ENCODE measurements at places on chromosomes 12 and 14.

DNA sequence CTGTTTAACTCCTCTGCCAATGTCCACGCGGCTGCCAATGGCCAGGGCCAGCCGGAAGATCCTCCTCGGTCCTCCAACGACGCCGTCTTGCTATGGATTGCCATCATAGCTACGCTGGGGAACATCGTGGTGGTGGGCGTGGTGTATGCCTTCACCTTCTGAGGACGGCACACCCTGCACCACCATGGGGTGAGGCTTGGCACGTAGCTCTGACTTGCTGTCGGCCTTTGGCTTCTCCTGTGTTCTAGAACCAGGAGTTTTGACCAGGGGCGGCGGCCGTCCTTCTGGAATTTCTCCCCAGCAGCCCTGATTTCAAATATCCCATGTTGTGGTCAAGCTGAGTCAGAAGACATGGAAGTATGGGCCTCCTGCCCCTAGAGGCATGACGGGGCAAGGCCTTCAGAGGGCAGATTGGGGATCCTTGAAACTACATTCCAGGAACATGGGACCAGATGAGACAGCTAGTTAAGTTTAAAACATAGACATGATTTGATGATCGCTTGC, 47.5 kb downstream of the C14orf132 start:
- no peak for DNase-seq

- no peak for DNase-seq
These were observed 53.7 kb downstream of the SYT1 start for GRCh38 chr12:78918268-78918667.

GRCh38 chr14:77542421-77543239, 44.0 kb upstream of the ISM2 start:
- no peak for DNase-seq

DNA sequence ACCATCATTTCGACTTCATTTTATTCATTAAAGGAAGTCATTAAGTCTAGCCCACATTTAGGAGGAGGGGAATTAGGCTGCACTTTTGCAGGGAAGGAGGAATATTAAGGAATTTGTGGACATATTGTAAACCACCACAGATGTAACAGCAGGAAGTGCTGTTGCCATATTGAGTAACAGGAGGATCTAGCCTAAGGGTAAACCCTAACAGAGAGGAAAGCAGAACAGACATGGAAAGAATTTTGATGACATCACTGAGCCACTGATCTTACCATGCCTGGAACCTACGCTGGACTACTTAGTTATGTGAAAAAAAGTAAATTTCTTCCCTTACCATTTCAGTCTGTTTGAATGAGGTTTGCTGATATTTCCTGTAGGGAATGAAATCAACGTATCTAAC, 100.7 kb upstream of the ATF7IP start:
- DNase-seq, result no peak

DNA sequence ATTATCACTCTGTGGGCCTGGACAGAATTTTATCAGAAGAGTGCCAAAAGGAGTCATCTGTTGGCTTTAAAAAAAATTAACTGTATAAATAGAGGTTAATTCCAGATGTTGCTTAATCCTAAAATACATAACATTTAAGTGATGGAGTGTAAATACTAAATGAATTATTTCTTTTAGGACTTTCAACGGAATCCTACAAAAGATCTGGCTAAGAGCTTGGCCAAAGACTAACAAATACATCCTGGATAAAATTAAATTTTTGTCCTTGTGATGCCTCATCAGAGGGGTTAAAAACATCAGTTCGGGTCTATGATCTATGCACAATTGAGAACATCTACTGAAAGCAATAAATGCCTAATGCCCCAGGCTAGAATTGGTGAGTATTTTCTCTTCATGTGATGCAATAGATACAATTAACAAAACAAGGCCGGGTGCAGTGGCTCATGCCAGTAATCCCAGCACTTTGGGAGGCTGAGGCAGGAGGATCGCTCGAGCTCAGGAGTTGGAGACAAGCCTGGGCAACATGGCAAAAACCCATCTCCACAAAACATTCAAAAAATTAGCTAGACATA, 49.8 kb upstream of the RAP1B start:
- DNase-seq, result no peak

- no peak for DNase-seq
These were observed 4.7 kb upstream of the EPYC start for GRCh38 chr12:91009319-91009950.

- DNase-seq, result no peak
These were observed 2.1 kb downstream of the NOXRED1 start for GRCh38 chr14:77421201-77421600.

GRCh38 chr14:68741477-68741791, 51.4 kb downstream of the ZFP36L1 start:
- no peak for DNase-seq

DNA sequence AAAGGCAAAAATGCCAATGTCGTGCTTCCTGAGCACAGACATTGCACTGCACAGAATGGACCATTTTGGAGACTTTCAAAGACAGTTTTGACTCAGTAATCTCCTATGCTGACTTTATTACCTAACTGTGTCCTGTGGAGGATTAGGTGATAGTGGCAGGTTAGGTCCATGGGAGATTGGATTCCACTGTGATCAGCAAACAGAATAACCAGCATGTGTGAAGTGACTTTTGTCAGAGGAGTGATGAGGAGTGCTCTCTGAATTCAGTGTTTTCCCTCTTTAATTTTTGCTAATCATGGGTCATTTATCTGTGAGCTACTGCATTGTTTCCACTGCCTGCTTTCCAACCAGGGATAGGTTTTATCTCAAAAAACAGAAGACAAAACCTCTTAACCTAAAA, 662.5 kb downstream of the DIO2 start:
- no peak for DNase-seq

DNA sequence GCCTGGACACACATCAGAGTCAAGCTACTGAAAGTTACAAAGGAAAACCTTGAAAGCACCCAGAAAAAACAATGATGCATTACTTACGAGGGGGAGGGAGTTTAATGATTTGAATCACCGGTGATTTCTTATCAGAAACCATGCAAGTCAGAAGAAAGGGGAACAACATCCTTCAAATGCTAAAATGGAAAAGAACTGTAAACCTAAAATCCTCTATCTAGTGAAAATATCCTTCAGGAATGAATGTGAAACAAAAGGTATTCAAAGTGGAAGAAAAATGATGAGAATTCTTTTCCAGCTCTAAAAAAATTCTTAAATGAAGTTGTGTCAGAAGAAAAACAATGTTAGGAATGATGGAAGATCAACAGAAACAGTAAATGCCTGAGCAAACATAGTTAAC, 16.8 kb downstream of the SCAF11 start:
- DNase-seq, result no peak

- DNase-seq, result no peak
These were observed 3.7 kb upstream of the HSD17B6 start for GRCh38 chr12:56759263-56759908.

- DNase-seq, result peak; percentile 46
These were observed 210.1 kb upstream of the PLXNC1 start for GRCh38 chr12:93938317-93938716.

DNA sequence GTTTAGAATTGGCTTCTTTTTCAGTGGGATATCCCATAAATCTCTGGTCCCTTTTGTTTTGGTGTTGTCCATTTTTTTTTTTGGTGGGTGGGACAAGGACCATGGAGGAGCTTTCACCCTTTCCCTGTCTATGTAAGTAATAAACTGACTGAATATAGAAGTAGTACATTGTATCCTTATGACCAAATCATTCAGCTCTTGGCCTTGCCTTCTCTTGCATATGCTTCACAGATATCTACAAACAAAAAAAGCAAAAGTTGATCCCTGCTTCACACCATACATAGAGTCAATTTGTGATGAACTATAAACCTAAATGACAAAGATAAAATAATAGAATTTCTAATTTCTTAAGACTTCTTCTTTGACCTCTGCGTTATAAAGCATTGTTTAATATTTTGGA, 59.8 kb downstream of the SIX1 start:
- no peak for DNase-seq

GRCh38 chr12:106188256-106188655, 49.5 kb upstream of the NUAK1 start:
- DNase-seq, result no peak

GRCh38 chr12:1857086-1857485, 36.7 kb downstream of the LRTM2 start:
- DNase-seq, result no peak

- DNase-seq, result no peak
These were observed 24.2 kb upstream of the PTHLH start for GRCh38 chr12:27996761-27997160.

- peak; percentile 51 for DNase-seq
These were observed 617.6 kb downstream of the LRFN5 start for GRCh38 chr14:42224053-42224888.

- peak; percentile 81 for DNase-seq
These were observed 20.0 kb downstream of the BORCS5 start for GRCh38 chr12:12376646-12377448.

DNA sequence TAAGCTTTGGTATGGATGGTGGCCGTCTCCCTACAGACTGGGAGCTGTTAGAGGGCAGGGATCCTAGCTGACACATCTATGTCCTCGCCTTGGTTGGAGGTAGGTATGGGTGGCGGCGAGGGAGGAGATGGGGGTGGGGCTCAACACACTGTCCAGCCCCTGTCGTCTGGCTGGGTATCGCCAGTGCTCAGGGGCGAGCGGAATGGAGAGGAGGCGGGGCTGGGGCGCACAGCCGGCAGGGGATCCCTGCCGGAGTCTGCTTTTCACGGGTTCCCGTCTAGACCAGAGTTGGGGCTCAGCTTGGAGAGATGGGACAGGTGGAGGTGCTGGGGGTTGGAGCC, 16.1 kb downstream of the TAMALIN start:
- peak; percentile 49 for DNase-seq

DNA sequence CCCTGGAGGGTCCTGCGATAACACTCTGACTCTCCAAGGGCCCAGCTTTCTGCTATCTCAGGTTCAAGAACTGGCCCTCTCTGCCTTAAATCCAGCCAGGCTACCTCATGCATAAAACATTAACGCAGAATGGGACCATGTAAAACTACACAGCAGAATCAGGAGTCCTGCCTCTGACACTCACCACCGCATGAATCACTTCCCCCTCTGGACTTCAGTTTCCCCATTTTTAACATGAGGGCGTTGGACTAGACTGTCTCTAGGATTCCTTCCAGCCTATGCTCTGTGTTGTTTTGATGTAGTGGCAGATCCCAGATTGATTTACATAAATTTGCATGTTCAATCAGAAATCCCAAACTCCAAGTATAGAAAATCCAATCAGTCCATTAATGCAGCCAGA, 3.3 kb downstream of the NCKAP5L start:
- no peak for DNase-seq

DNA sequence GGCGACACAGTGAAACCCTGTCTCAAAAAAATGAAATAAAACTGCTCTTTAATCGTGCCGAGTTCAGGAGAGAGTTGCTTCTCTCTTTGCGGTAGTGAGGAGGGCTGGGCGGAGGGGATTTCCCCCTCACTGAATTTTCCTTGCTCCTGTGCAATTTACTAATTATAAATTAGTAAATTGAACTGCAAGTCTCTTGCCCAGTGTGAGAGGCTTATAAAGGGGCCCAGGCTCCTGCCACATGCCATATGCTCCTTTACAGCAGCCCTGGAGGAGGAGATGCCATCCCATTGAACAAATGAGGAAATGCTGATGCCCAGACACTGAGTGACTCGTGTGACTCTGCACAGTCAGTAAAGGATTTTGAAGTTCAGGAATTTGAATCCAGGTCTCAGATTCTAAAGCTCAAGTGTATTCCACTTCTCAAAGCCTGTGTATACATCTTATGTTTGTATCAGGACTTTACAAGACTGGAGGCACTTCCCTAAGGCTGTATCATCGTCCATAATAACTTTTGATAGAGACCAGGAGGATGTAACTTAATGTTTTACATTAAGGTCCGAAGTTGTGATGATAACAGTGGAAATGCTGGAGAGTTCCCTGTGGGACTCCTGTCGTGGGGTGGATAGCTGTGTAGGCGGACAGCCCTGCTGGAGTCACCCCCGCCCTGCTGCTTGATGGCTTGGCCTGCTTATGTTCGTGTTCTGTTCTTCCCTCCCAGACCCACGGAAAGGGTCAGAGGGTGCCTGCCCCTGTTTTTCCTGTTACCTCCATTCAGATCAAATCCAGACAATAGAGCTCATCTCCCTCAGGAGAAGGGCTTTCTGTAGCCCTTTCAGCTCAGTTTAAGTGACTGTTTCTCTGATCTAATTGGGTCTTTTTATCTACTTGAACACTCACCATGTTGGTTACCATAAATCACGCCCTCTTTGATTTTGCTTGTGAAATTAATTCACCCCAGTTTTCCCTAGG, 13.9 kb downstream of the PELI2 start:
- DNase-seq, result no peak

- no peak for DNase-seq
These were observed 48.2 kb downstream of the CALM1 start for GRCh38 chr14:90445011-90445410.

GRCh38 chr12:13258197-13258596, 61.7 kb downstream of the EMP1 start:
- no peak for DNase-seq

GRCh38 chr14:74981833-74982232, 20.9 kb upstream of the EIF2B2 start:
- no peak for DNase-seq

- DNase-seq, result no peak
These were observed 53.1 kb downstream of the SLC6A12 start for GRCh38 chr12:160858-161257.

GRCh38 chr12:55845785-55846496, 3.2 kb upstream of the MMP19 start:
- no peak for DNase-seq

GRCh38 chr12:4939418-4940023, 29.8 kb downstream of the KCNA1 start:
- DNase-seq, result no peak

DNA sequence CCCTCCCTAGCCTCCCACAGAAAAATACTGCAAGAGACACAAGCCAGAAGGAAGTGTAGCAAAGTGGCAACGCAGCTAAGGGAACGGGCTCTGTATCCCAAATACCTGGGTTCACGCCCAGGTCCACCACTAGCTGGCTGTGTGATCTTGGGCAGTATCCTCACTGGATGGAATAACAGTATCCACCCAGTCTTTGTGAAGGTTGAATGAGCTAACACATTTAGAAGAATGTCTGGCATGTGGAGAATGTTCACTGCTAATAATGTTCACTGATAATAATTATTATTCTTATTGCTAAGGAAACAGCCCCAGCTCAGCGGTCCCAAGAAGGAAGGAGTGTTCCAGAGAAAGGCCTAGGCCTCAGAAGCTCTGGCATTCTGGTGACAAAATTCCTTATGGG, 70.9 kb downstream of the VWF start:
- no peak for DNase-seq

- no peak for DNase-seq
These were observed 79.6 kb downstream of the PLCZ1 start for GRCh38 chr12:18658179-18658578.

DNA sequence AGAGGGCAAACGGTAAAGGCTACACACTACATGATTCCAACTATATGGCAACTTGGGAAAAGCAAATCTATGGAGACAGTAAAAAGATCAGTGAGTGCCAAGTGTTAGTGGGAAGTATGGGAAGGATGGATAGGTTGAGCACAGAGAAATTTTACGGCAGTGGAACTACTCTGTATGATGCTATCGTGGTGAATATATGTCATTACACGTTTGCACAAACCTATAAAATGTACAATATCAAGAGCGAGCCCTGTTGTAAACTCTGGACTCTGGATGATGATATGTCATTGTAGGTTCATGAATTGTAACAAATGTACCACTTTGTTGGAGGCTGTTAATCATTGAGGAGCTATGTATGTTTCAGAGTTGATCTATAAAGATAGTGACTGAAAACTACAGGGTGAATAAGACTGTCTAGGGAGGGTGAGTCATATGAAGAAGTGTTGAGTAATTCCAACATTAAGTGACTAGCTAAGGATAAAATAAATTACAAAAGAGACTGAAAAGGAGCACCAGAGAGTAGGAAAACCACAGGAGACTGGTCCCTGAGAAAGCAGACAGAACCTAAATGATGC, 349.2 kb upstream of the LMO3 start:
- DNase-seq, result no peak

- DNase-seq, result no peak
These were observed 50.9 kb downstream of the BTG1 start for GRCh38 chr12:92094751-92095161.

Measured in erythroblast (primary cell).